Vagina (tissue), 2 donors: ENCODE measurements at places on chromosomes 5 and 9.

DNA sequence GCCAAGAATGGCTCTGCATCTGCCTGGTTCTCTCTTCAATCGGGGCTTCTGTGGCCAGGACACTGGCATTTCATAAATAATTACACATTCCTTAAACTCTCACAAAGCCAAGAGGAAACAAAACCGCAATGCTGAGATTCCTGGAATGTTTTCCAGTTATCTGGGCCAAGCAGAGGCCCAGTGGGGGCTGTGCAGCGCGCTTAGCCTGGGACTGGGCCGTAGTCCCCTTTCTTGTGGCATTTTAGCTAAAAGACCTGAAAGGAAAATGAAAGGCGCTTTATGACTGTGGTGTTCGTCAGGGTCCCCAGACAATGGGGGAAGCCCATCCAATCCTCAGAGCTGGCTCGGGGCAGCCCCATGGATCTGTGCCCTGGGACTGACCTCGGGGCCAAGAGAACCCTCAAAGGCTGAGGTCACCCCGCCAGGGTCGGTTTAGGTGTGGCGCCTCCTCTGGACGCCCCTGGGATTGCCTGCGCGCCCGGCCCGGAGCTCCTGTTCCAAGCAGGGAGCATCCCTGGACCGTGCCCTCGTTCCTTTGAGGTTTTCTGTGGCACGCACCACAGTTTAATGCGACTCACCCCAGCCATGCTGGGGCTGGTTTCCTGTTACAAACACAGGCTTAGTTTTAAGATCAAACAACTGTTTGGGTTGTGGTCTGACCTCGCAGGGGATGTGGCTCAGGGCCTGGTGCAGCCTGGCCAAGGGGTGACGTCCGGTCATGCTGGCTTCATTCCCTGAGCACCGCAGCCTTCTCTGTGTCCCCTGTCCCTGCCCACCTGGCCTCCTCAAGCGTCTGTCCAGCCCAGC lies 51.5 kb upstream of the NKD2 start:
- H3K27ac ChIP-seq, result no peak overlapping the region
- peaks cover 19% of the 10 kb centered on the region for H3K4me1 ChIP-seq
- no peak overlapping the region for H3K4me3 ChIP-seq
- H3K36me3 ChIP-seq, result no peaks in the 10 kb centered on the region

DNA sequence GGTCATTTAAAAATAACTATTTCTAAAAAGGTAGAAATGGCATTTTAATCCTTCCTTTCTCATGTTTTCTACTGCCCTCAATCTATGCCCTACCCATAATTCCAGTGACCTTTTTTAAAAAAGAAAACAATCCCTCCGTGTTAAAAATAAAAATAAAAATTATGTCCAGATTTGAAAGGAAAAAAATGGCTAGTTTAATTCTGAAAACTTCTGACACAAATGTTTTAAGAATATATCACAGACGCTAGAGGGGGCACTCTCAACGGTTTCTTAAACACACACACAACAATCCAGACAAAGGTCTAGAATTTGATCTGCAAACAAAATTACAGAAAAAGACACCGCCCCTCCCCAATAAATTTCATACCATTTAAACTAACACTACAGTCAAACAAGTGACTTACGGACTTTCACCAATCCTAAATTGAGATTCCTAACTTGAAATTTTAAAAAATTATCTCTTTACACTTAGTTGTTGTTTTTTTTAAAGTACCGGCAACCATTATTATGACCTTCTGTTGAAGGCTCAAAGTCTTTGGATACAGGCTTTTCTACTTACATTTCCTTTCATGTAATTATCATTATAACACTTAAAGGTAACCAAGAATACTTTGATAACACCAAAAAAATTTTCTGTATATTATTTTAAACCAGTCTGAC lies 38.2 kb downstream of the CLINT1 start:
- H3K36me3 ChIP-seq, result no peaks in the 10 kb centered on the region
- no peaks in the 10 kb centered on the region for H3K27me3 ChIP-seq
- no peak overlapping the region for H3K4me3 ChIP-seq
- H3K4me1 ChIP-seq, result peaks cover 39% of the 10 kb centered on the region
- H3K27ac ChIP-seq, result peak overlapping the region; percentile 36
- DNase-seq, result no peak

DNA sequence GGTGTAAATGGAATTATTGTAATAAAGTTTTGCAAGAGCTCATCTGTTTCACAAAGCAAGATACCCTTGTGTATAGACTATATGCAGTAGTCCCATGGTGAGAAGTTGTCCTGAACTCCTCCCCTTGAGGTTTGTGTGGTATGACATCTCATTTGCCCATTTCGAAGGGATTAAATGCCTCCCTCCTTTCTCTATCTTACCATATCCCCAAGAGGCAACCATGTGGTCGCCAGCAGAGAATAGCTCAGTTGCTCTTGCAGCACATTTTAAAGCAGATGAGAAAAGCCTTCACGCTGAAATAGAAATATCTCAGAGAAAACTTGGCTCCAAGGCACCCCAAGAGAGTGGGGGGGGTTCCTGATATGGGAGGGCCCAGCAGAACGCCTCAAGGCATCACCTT lies 4.6 kb downstream of the SEMA6A start:
- peaks cover 33% of the 10 kb centered on the region for H3K4me1 ChIP-seq
- H3K27ac ChIP-seq, result no peak overlapping the region
- no peaks in the 10 kb centered on the region for H3K27me3 ChIP-seq

DNA sequence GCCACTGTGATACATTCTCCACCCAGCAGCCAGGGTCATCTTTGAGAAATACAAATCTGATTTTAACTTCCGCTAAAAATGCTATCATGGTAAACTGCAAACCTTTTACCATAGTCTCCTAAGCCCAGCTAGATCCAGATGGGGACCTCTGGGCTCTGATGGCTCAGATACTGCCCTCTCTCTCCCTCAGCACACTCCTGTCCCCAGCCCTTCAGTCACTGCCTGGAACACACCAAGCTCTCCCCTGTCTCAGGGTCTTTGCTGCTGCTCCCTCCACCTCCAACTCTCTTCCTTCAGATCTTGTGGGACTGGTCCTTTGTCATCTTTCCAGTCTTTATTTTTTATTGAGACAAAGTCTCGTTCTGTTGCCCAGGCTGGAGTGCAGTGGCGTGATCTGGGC lies 65.1 kb downstream of the SPRY4 start:
- no peaks in the 10 kb centered on the region for H3K27me3 ChIP-seq
- no peak for DNase-seq
- no peak overlapping the region for H3K4me3 ChIP-seq
- no peaks in the 10 kb centered on the region for H3K36me3 ChIP-seq

GRCh38 chr9:136233411-136233810 lies 12.2 kb downstream of the QSOX2 start:
- H3K27me3 ChIP-seq, result no peaks in the 10 kb centered on the region
- no peak for DNase-seq
- no peaks in the 10 kb centered on the region for H3K4me1 ChIP-seq
- H3K4me3 ChIP-seq, result no peak overlapping the region

- no peak overlapping the region for H3K27ac ChIP-seq
- no peaks in the 10 kb centered on the region for H3K36me3 ChIP-seq
- H3K27me3 ChIP-seq, result no peaks in the 10 kb centered on the region
- H3K4me1 ChIP-seq, result peaks cover 8% of the 10 kb centered on the region
These were observed 3.7 kb upstream of the SVEP1 start for GRCh38 chr9:110583237-110583636.

GRCh38 chr9:129989740-129990139 lies 53.2 kb downstream of the FNBP1 start:
- peak overlapping the region; percentile 2 for H3K27ac ChIP-seq
- DNase-seq, result no peak
- peaks cover 22% of the 10 kb centered on the region for H3K4me1 ChIP-seq
- H3K27me3 ChIP-seq, result no peaks in the 10 kb centered on the region
- no peaks in the 10 kb centered on the region for H3K36me3 ChIP-seq

DNA sequence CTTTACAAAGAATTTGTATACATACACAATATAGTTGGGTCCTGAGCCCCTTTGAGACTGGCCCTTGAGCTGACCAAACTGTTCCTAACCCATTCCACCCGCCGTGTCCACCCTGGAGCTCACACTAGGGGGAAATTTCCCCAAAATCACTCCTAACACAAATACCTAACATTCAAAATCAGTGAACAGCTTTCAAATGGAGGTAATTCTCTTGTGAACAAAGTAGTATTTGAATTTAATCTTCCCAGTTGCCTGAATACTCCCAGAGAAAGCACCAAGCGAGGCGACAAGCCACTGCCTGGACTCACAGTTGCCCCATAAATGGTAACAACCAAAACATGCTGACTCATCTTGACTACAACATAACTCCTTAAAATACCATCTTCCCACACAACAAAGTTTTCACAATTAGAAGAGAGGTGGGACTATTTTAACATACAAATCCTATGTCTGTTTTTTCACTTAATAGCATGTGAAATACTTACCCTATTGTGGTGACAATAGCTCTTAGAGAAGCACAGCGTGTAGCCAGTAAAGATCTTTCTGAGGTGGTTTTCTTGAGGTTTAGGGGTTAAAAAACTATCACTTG lies 31.7 kb upstream of the SCAMP1 start:
- no peaks in the 10 kb centered on the region for H3K36me3 ChIP-seq
- H3K4me1 ChIP-seq, result no peaks in the 10 kb centered on the region

DNA sequence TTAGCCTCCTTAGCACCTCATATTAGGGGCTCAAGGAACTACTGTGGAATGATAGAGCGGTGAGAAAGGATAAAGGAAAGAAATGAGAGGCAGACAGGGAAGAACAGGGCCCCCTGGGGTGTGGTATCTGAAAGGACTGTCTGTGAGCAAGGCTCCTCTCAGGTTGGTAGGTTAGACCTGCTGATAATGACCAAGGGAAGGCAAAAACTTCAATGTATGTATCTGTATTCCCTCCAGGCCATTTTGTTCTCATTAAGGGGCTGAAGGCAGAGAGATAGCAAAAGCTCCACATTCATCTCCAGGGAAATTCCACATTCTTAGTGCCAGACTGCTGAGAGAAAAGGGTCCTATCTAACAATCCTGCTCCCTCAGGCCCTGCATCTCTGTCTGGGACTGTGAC lies 28.6 kb downstream of the TRIM32 start:
- no peaks in the 10 kb centered on the region for H3K27me3 ChIP-seq
- H3K4me3 ChIP-seq, result no peak overlapping the region
- H3K27ac ChIP-seq, result no peak overlapping the region
- no peaks in the 10 kb centered on the region for H3K4me1 ChIP-seq
- DNase-seq, result no peak

- DNase-seq, result no peak
- H3K36me3 ChIP-seq, result no peaks in the 10 kb centered on the region
- H3K4me1 ChIP-seq, result no peaks in the 10 kb centered on the region
- H3K4me3 ChIP-seq, result no peak overlapping the region
- no peak overlapping the region for H3K27ac ChIP-seq
These were observed 271.1 kb upstream of the MVB12B start for GRCh38 chr9:126055381-126055985.

GRCh38 chr9:112605518-112605917 lies 112.4 kb downstream of the INIP start:
- H3K4me1 ChIP-seq, result no peaks in the 10 kb centered on the region
- H3K27me3 ChIP-seq, result no peaks in the 10 kb centered on the region
- no peak for DNase-seq
- H3K4me3 ChIP-seq, result no peak overlapping the region

DNA sequence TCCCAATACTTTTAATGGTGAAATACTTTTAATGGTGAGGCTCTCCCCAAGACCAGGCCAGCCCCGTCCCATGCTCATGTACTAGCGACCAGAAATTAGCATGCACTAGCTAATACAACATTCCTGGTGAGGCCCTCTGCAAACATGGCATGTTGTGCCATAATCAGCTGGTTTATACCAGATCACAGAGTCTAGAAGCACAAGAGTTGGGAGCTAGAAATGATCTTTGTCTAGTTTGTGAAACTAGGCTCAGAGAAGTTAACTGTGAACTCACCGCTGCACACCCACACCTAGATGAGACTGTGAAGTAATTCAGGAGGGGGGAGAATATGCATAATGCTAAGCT lies 37.4 kb downstream of the MTMR12 start:
- no peaks in the 10 kb centered on the region for H3K27me3 ChIP-seq
- peak overlapping the region; percentile 28 for H3K27ac ChIP-seq
- no peaks in the 10 kb centered on the region for H3K36me3 ChIP-seq
- DNase-seq, result no peak
- H3K4me3 ChIP-seq, result no peak overlapping the region
- H3K4me1 ChIP-seq, result peaks cover 7% of the 10 kb centered on the region

GRCh38 chr5:176735383-176736265 lies 74.7 kb upstream of the UNC5A start:
- H3K4me1 ChIP-seq, result no peaks in the 10 kb centered on the region
- no peak overlapping the region for H3K27ac ChIP-seq
- peak; percentile 81 for DNase-seq
- H3K27me3 ChIP-seq, result no peaks in the 10 kb centered on the region
- H3K4me3 ChIP-seq, result no peak overlapping the region
- no peaks in the 10 kb centered on the region for H3K36me3 ChIP-seq

GRCh38 chr9:2567922-2568321 lies 53.7 kb upstream of the VLDLR start:
- no peak overlapping the region for H3K27ac ChIP-seq
- no peaks in the 10 kb centered on the region for H3K27me3 ChIP-seq
- DNase-seq, result no peak
- no peaks in the 10 kb centered on the region for H3K36me3 ChIP-seq

DNA sequence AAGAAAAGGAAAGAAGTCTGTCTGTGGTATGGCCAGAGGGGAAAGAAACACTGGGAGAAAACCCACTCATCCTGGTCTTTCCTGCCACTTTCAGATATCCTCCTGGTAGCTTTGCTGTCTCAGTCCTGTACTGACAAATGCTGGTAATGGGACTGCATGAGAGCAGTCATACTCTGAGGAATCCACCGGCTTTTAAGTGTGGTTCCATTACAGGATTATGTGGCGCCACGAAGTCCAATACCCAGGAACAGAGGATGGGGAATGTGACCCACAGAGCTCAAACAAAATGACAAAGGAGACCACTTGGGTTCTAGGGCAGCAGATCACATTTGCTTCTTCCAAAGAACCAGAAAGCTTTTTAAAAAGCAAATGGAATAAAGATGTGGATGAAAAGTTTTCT lies 26.3 kb upstream of the FBP1 start:
- no peaks in the 10 kb centered on the region for H3K4me1 ChIP-seq
- H3K36me3 ChIP-seq, result no peaks in the 10 kb centered on the region
- no peak overlapping the region for H3K4me3 ChIP-seq

DNA sequence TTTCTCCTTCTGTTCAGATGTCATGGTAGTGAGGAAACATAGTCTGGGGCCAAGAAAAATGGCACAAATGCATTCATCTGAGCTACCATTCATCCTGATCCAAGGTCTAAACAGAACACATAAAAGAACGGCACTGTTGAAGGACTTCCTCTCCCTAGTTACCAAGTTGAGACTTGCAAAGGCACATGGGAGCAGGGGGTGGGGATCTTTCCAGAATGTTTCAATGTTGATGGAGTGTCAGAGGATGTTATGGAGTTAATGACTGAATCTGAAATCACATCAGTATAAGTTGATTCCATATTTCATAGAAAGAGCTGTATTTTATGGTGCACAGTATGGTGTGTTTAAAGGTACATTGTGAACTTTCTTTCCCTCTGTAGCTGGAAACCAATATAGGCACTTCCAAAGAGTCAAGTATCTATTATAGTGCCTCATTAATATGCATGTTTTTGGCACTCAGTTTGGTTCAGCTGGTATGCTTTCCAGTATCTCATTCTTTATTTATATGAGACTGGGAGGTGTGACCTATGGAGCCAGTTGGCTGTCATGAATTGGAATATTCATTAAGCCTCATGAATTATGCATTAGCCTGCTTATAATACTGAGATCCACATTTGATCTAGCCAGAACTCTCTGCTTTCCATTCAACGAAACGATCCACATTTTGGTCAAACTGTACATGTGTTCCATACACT lies 603.0 kb downstream of the NR2F1-AS1 start:
- no peak overlapping the region for H3K27ac ChIP-seq
- no peaks in the 10 kb centered on the region for H3K27me3 ChIP-seq
- no peak overlapping the region for H3K4me3 ChIP-seq
- H3K36me3 ChIP-seq, result no peaks in the 10 kb centered on the region
- no peak for DNase-seq
